ENCODE measurements at places on chromosomes 16 and 17.

DNA sequence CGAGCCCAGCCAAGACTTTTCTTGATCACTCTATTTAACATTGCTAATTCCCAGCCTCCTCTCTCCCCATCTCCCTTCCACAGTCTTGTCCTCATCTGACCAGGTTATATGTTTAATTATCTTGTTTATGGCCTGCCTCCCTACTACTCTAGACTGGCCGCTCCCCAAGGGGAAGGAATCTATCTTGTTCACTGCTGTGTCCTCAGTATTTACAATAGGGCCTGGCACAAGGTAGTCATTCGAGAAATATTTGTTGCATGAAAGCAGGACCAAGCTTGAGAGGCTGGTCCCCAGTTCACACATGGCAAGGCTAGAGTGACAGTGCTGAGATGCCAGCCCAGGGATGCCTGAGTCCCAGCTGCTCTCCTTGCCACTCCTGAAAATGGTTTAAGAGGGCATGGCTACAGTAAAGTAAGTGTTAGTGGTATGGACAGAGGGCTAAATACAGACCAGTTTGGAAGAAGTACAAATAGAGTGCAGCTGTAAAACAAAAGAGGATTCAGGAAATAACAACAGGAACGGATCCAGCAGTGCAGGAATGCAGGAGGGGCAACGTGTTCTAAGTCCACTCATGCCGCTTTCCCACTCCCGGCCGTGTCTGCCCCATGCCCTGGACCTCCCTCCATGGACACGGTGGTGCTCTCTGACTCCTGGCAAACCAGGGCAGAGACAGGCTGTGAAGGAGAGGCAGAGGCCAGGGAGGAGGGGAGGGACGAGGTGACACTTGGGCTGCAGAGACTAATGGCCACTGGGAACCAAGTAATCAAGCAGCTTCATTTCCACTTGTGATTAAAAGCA is 65.6 kb downstream of the TOM1L2 start:
- DNase-seq: no peak

DNA sequence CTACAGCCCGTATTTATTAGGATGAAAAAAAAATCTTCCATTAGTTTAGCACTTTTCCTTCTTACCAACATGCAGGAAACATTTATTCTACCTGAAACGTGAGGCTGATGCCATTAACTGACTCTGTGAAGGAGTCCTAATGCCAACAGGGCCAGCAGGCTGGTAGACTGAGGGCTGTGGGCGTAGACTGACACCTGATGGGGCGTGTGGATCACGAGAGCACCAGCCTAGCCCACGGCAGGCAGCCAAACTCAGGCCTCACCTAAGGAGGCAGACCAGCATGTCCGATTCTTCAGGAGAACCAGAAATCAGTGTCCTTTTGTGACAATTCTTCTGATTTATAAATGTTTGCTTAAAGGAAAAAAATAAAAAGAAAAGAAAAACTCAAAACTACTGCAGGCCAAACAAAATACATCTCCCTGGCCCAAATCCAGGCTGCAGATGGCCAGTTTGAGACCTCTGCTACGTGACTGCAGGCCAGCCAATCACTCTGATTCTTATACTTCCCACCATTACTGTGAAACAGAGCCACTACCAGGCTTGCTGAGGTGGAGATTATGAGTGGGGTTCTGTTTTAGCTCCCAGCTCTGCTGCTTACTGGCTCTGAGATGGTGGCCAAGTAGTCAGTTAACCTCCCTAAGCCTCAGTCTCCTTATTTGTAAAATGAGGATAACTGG is 66.5 kb downstream of the GNAO1 start:
- no peak for DNase-seq

DNA sequence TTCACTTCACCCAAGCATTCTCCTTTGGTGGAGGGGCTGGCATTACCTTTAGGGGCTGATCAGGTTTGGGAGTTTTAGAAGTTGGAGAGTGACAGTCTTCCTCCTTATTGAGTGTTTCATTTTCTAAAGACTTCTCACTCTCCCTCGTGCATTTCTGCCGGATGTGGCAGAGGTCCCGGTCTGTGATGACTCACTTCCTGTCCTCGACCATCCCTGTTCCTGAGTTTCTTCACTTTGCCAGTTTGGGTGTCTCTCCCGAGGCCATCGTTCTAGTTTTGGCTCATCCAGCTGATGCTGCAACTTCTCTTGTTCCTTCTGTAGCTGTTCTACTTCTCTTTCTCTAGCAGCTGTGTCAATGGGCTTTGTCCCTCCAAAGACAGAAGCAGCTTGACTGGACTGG is 104.3 kb downstream of the PHKB start:
- no peak for DNase-seq

DNA sequence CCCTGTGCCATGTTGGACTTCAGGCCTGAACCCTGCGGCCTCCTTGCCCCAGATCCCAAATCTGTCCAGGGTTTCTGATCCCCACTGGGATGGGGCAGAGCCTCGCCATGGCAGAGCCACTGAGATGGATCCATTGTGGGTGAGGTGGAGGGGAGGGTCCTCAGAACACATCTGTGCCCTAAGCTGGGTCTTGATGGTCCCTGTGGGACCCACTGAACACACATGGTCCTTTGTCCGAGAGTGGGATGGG is 38.0 kb upstream of the KSR1 start:
- no peak for DNase-seq

DNA sequence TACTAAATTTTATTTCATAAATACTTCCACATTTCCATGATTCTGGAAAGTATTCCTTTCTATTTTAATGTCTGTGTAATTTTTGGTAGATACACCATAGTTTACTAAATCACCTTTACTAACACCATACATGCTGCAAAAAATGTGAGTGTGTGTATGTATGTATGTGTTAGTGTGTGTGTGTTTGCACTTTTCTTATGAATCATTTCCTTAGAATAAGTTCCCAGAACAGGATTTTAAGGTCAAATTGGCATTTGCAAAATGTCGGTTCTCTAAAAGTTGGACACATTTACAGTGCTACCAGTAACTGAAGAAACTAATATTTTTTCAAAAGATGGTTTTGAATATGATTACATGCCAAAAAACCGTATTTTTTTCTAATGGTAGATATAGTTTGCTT is 137.1 kb downstream of the CYB561 start:
- no peak for DNase-seq

DNA sequence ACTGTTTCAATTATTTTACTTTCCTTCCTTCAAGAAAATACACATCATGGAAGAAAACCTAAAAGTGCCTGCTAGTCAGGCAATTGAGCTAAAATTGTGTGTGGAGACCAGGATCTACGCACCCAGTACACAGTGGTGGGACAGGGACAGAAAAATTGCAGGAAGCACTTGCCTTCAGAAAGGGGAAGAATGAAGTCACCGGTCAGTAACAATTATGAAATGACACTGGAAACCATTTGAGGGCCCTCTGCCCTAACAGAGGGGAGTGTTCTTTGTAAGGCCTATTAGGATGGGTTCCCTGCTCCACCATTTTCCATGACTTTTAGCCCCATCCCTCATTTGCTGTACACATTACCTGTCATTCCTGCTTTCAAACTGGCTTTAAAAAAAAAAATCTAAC is 4.5 kb upstream of the PHAF1 start:
- DNase-seq: no peak

DNA sequence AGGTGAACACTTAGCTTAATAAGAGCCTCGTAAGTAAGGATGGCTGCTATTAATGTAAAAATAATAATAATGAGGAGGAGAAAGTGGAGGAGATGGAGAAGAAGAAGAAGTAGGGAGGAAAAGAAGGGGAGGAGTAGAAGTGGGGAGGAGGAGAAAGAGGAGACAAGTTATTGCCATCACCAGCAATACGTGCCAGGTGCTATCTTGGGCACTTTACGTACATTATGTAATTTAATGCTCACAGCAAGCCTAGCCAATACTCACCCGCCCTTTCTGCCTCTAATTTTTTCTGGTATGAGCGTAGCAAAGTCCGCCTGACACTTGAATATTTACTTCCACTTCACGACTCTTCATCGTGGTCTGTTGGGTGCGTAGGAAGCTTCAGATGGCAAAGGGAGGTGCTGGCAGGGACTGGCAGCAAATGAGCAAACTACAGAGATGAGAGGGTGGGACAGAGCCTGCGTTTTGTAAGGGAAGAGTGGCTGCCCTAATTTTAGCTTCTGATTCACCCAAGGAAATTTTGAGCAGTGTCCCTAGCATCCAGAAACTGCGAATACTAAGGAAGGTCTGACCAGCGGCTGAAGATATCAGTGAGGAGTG is 42.1 kb upstream of the CDH13 start:
- DNase-seq: no peak

- no peak for DNase-seq
These were observed 2.1 kb upstream of the CA4 start for GRCh38 chr17:60147553-60148223.

- DNase-seq: no peak
These were observed 36.2 kb downstream of the ASPA start for GRCh38 chr17:3511852-3512504.

DNA sequence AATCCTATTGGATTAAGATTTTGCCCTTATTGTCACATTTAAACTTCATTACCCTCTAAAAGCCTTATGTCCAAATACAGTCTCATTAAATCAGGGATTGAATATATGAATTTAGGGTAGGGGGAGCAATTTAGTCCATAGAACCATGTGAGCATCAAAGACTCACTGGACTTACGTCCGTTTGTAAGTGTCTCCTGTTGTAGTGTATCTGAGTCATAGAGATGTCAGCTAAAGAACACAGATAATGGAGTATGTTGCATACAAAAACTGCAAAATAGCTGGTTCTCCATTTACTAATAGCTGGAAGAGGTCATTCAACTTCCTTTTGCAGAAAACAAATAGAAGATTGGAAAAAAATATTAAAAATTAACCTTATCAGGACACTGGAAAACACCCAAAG is 599.1 kb upstream of the SOX9 start:
- DNase-seq: no peak

DNA sequence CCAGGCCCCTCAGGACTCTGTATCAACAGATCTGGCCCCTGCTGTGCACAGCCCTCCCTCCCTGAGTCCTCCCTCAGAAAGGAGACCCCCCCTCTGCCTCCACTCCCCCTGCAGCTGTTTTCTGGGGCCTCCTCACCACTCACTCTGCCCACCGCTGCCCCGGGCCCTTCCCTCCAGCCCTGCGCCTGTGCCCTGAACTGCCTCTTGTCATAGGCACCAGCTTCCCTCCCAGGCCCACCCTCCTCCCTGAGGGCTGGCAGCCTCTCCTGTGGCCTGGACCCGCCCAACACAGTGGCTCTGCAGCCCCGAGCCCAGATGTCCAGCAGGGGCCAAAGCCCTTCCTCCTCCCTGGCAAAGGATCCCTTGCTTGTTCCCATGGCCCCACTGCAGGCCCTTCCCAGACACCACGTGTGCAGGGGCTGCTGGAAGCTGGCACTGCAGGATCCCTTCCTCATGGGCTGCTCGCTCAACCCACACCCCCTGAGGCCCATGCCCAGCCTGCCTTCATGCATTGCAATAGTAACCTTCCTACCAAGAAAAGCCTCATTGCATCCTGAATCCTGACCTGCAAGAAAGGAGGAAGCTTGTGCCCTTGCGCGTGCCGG is 25.8 kb downstream of the GNPTG start:
- no peak for DNase-seq

DNA sequence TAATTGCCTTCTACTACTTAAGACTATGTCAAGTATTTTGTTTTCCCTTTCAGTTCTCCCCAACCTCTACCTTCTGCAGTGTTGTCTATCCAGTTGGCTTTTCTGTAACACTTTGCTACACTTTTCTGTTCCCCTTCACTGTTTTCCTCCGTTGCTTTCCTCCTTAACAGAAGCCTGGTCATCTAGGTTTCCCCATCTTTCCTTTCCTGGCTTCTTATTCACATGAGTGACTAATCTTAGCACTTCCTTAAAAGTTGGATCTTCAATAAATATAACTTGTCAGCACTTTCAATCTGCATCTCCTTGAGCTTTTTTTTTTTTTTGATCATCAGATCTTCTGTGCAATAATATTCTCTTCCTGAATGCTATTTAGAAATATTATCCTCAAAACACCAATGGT is 2.8 kb upstream of the SLFN11 start:
- no peak for DNase-seq

- no peak for DNase-seq
These were observed 41.6 kb downstream of the PRKCB start for GRCh38 chr16:23877107-23878070.

DNA sequence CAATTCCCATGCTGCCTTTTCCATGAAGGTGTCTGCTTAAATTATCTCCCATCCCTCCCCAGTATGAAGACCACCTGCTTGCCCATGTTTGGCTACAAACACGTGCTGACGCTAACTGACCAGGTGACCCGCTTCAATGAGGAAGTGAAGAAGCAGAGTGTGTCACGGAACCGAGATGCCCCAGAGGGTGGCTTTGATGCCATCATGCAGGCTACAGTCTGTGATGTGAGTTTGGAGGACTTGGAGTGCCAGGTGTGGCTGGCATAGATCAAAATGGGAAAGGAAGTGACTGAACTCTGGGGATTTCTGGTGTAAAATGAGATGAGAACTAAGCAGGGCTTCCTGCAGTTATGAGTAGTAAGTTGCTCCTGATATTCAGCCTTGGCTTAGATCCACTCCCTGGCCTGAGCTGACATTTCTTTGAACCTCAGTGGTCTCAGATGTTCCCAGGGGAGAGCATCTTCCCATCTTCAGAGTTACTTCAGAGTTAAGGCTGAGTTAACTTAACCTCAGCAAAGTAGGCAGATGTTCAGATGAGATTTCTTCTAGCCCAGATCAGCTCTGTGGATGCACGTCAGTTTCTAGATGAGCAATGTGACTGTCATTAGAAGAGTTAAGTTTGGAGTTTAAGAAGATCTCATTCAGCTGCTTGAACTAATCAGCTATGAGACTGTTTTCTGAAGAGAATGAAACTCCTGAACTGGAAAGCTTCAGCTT is 32.7 kb downstream of the ITGB3 start:
- DNase-seq: no peak

GRCh38 chr17:79836510-79836971 is 2.7 kb downstream of the CBX4 start:
- no peak for DNase-seq

GRCh38 chr17:57953705-57954396 is 1.4 kb downstream of the CUEDC1 start:
- no peak for DNase-seq

DNA sequence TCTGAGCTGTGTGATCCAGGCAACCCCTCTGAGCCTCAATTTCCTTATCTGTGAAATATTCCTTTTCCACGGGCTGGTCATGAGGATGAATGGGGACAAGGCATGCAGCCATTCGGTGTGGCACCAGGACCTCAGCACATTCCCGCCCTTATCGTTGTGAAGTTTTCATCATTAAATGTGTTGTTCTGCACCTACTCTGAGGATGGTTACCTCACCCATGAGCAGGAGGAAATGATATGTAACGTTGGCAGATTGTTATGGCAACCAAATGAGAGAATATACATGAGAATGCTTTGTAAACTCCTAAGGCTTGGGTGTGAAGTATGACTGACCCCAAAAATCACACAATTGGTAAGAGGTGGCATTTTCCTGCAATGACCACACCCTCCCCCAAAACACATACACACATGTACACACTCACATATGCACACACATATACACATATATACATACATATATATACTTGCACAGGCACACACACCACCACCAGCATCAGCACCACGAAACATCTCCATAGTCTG is 39.5 kb downstream of the SMARCE1 start:
- no peak for DNase-seq

GRCh38 chr17:17576772-17577234 is 14.7 kb downstream of the PEMT start:
- DNase-seq: no peak

Data from ecto neural progenitor cell (in vitro differentiated cells).